ENCODE measurements at places on chromosomes 11 and 22.

GRCh38 chr11:124297921-124298320 is 15.8 kb downstream of the OR8D1 start:
- no peak for DNase-seq

GRCh38 chr11:1437500-1437899 is 47.8 kb downstream of the BRSK2 start:
- DNase-seq = no peak

DNA sequence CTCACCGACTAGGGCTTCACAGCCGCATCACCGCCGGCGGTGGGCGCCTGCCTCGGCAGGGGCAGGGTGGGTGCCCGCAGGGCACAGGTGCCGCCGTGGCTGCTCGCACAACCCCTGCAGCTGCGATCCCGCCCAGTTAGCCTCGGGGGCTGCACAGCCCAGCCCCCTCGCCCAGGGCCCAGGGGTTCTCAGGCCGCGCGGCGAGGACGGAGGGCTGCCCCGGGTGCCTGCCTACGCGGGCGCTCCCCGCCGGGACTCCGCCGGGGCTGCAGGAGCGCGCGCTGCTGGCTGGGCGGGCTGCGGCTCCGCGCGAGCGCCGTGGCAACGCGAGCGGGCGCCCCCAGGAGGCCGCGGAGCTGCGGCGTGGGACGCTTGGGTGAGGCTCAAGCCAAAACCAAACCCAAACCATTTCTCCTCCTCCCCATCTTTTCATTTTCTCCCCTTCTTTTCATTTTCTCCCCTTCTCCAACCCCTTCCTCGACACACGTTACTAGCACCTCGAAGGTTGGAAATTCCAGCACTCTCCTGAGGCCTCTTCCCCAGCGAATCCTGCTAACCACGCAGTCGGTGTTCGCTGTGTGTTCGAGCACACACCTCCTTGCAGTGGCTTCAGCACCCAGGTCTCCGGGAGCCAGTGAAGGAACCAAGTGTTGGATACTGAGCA is at the start of gene MICAL3:
Gene MICAL3 (minus strand): TSS at position 286 of the 664 bp plus-strand sequence. CDS start 117,749 bp downstream, outside the sequence.
- DNase-seq = peak; percentile 66

GRCh38 chr22:30031764-30032455 is 48.4 kb upstream of the HORMAD2 start:
- no peak for DNase-seq

DNA sequence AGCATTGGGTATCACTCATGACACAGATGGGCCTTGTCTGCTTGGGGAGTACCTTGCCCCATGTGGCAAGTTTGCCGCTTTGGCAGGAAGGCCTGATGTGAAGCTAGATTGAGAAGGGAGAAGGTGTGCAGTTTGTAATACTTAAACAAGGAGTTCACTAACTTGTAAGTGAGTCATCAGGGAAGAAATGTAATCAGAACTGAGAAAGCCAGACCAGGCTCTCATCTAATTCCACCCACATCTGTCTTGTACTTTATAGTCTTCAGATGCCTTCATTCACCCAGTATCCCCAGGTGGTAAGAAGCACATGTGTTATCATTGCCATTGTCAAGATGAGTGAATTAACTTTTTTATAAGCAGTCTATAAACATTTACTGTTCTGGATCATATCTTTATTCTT is 116.0 kb upstream of the DDI1 start:
- no peak for DNase-seq

DNA sequence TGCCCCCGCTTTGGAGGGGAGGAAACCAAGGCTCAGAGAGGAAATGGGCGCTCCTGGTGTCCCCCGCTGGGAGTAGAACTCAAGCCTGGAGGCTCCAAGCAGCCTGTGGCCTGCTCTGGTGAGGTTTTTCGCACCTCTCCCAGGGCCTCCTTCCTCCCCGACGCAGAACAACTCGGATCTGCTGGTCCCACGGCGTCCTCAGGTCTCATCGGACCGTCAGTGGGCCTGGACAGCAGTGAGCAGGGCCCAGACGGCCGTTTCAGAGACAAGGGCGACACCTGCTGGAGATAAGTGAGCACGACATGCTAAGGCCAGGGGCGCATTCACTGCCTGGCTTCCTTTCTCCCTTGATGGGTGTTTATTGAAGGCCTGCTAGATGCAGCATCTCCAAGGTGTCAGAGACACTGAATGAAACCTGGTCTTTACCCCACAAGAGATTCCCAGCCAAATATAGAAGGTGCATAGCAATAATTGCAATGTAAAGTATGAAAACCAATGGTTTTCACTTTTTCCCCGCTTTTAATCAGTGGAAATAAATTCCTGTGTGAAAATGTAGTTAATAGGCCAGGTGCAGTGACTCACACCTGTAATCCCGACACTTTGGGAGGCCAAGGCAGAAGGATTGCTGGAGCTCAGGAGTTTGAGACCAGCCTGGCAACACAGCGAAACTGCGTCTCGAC is 26.9 kb upstream of the CD82 start:
- peak; percentile 73 for DNase-seq

GRCh38 chr11:92941676-92942571 is 27.5 kb upstream of the MTNR1B start:
- peak; percentile 17 for DNase-seq

GRCh38 chr11:70402685-70403084 is 4.4 kb downstream of the CTTN start:
- DNase-seq = no peak

DNA sequence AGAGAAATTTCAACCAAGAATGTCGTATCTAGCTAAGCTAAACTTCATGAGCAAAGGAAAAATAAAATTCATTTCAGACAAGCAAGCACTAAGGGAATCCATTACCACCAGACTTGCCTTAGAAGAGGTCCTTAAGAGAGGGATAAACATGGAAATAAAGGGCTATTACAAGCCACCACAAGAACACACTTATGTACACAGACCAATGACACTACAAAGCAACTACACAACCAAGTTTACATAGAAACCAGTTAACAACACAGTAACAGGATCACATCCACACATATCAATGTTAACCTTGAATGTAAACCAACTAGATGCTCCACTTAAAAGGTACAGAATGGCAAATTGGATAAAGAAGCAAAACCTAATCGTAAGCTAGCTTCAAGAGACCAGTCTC is 38.0 kb downstream of the TMEM123 start:
- no peak for DNase-seq

- no peak for DNase-seq
These were observed 10.1 kb upstream of the NXPE1 start for GRCh38 chr11:114569801-114570200.

- no peak for DNase-seq
These were observed 23.1 kb downstream of the MB start for GRCh38 chr22:35593891-35594470.

GRCh38 chr11:124608147-124608546 is 3.1 kb upstream of the PANX3 start:
- DNase-seq = no peak

- no peak for DNase-seq
These were observed 72.7 kb upstream of the PITPNB start for GRCh38 chr22:27991586-27992293.

DNA sequence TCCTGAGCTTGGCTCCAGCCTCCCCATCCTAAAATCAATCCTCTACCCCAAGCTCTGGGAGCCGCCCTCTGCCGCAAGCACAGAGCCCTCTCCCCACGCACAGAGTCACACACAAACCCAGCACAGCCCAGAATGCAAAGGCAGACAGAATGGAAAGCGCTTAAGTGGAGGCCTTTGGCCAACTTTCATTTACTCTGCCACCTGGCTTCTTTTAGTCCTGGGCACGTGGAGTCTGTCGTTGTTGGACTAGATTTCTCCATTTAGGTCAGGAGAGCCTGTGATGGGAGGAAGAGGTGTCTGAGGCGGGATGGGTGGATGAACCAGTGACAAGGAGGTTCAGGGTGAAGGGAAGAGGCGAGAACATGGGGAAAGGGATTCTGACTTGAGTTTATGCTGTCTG is 191.7 kb downstream of the DSCAML1 start:
- DNase-seq = no peak

- DNase-seq = no peak
These were observed 49.9 kb upstream of the GDPD4 start for GRCh38 chr11:77351281-77351886.

DNA sequence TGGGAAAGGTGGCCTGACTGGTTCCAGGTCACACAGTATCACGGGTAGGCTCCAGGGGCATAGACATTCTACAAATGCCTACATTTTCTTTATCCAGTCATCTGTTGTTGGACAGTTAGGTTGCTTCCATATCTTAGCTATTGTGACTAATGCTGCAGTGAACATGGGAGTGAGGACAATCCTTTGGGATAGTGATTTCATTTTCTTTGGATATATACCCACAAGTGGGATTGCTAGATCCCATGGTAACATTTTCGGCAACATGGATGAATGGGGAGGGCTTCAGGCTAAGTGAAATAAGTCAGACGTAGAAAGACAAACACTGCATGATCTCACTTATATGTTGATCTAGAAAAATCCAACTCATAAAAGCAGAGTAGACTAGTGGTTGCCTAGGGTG is 744.3 kb downstream of the NTM start:
- DNase-seq = no peak

DNA sequence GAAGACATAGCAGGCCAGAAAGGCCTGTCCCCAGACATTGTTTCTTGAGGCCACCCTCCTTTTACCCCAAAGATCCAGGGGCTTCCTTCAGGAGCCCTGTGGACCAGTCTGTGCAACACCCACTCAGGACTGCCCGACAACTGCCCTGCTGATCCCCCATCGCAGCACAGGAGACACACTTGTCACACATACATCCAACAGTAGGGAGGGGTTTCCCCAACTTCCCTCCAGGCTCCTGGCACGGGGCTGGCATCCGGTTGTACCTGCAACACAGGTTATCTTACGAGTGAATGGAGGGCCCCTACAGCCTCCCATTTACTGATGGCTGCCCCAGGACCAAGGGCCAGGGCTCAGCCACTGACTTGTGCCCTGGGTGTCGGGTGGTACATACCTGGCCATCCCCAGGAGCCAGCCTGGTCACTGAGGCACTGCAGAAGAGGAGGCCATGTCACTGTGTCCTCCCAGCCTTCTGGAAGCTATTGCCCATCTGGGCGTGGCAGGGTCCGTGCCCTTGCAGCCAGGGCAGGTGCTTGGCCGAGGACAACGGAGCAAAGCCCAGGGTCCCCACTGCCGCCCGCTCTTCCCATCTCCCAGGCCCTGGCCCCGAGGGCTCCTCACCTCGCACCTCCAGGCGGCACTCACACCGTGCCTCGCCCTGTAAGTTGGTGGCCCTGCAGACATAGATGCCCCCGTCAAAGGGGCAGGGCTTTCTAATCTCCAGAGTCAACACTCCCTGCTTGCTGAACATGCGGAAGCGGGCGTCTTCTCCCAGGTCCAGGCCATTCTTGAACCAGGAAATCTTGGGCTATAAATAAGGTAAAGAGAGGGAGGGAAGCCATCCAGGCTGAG is 20.8 kb downstream of the MYBPC3 start:
- no peak for DNase-seq

DNA sequence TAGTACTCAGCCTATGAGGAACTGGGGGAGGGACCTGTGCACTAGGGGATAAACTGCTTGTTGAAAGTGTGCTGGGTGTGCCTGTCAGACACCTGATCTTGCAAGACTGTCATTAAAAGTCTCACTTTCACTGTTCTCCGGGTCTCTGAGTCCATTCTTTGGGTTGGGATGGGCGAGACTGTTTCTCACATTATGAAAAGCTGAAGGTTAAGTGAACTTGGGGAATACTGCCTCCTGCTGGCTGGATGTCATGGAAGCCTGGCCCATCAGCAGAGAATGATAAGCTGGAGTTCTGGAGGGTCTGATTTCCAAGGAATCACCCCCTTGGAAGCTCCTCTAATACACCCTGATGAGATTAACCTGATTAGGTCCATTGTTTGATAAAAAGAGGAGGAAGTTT is 9.0 kb upstream of the VPREB1 start:
- DNase-seq = peak; percentile 46

DNA sequence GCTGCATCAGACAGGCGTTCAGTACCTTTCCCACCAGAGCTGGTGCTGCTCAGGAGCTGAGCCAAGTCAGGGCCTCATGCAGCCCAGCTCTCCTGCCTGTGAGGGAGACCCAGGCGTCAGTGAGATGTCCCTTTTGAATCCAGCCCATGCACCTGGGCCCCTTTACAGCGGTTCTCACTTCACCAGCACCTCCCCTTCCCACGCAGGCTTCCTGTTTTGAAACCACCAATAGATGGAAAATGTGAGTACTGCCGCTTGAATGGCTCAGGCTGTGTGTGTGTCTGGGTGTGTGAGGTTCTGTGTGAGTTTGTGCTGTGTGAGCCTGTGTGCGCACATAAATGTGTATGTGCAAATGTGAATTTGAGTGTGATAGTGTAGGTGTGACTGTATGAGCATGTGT is 88.4 kb downstream of the UBASH3B start:
- peak; percentile 78 for DNase-seq

GRCh38 chr11:106957030-106957482 is 61.2 kb downstream of the GUCY1A2 start:
- no peak for DNase-seq

DNA sequence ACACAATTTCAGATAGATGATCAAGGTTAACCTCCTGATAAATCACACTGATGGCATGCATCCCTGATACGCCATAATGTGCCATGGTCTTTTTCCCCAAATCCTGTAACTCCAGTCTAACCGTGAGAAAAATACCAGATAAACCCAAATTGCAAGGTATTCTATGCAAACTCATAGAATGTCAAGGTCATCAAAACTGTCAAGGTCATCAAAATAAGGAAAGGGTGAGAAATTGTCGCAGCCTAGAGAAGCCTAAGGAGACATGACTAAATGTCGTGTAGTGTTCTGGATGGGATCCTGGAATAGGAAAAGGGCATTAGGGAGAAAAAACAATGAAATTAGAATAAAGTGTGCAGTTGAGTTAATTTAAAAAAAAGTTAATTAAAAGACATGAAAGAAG is 4.7 kb downstream of the TTC12 start:
- no peak for DNase-seq

DNA sequence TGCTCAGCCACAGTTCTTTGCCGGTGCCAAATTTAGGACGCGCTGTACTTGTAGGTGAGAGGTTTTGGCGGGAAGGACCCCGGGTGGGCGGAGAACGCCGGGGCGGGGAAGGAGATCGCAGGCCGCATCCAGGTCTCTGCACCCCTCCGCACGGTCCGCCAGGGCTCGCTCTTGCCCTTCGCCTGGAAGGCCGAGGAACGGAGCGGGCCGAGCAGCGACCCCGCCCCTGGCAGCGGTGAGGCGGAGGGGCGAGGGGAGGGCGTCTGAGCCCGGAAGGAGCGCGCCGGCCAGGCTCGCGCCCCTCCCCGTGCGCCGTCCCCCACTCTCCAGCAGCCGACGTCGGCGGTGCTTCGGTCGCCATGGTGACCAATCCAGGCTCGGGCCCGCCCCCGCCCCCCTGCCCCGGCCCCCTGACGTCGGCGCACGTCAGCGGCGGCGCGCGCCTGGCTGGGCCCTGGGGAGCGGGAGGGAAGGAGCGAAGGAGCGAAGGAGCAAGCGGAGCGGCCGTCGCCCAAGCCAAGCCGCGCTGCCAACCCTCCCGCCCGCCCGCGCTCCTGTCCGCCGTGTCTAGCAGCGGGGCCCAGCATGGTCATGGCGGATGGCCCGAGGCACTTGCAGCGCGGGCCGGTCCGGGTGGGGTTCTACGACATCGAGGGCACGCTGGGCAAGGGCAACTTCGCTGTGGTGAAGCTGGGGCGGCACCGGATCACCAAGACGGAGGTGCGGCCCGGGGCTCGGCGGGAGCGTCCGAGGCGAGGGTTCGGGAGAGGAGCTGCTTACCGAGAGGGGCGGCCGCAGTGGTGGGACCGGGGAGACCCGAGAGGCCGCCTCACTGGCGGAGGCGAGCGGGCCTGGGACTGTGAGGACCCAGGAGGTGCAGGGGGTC is at the start of gene SIK2:
Gene SIK2 (plus strand): TSS at position 471 of the 886 bp plus-strand sequence. CDS start 115 bp downstream, at position 586.
- DNase-seq = peak; percentile 93

GRCh38 chr11:69302447-69303020 is 8.6 kb downstream of the MYEOV start:
- no peak for DNase-seq

Data from CD4-positive, alpha-beta T cell treated with Interleukin-12 subunit alpha and Interleukin-12 subunit beta, for 1 hour (primary cell).